ENCODE measurements at places on chromosomes 16 and 17.

- DNase-seq = no peak
Observed at GRCh38 chr16:31184888-31185287, 4.9 kb downstream of the FUS start.

- DNase-seq = no peak
Observed at GRCh38 chr16:22132801-22133200, 29.5 kb upstream of the SDR42E2 start.

DNA sequence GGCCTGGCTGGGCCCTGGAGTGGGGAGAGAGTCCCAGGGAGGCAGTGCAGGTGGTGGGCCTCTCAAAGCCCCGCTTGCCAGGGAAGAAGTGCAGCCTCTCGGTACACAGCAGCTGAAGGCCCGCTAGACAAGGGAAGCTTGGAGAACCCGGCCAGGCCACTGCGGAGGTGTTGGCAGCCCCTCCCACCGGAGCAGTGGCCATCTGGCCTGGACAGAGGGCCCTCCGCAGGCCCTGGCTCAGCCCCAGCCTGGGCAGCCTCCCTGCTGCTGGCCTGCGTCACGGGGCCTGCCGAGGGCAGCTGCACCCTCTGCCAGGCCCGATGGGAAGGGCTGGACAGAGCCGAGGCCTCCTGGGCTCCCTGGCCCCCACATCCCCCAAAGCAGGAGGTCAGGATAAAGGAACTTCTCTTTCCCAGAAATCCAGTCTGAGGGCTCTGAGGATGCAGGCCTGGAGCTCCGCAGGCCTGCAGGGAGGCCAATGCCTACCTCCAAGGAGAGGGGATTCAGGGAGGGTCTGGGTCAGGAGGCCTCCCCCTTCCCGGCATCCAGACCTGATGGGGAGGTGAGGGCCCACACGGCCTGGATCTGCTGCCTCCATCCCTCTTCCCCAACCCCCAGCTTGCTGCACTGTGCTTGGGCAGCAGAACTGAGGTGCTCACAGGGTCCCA, 4.3 kb downstream of the SPPL2C start:
- no peak for DNase-seq

GRCh38 chr16:4792951-4793513, 2.1 kb upstream of the SMIM22 start:
- DNase-seq = no peak

GRCh38 chr17:50487213-50488096, 8.8 kb downstream of the RSAD1 start:
- peak; percentile 37 for DNase-seq

DNA sequence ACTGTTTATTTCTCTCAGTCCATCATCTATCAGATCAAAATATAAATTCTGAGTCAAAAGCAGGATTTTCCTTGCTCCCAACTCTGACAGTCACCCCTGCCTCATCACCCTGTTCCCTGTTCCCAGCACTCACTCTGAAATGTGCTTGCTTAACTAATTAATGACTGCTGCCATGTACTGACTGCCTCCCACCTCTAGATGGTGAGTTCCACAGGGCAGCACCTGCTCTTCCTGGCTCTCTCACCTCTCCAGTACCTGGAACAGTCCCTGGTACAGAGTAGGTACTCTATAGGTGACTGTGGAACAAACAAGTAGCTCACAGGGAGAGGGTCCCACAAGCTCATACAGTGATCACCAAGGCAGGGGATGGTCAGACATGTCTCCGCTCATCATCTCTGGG, 114.3 kb upstream of the C16orf82 start:
- DNase-seq = no peak

DNA sequence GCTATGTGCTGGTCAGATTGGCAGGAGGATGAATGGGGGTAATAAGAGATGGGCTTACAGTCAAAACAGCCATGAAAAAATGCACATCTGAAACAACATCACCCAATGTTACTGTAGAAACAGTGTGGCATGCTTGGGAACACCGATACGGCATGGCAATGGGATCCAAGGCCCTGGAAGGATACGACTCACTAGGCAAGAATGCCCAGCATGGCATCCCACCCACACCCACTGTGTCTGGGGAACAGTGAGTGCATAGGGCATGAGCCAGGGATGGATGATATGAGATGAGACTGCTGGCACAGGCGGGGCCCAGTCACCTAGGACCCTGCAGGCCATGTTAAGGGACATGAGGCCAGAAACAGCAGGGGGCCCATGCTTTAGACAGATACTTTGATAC, 11.5 kb downstream of the TRIM25 start:
- DNase-seq = peak; percentile 93

- no peak for DNase-seq
Observed at GRCh38 chr16:76931186-76931585, 259.8 kb upstream of the MON1B start.

DNA sequence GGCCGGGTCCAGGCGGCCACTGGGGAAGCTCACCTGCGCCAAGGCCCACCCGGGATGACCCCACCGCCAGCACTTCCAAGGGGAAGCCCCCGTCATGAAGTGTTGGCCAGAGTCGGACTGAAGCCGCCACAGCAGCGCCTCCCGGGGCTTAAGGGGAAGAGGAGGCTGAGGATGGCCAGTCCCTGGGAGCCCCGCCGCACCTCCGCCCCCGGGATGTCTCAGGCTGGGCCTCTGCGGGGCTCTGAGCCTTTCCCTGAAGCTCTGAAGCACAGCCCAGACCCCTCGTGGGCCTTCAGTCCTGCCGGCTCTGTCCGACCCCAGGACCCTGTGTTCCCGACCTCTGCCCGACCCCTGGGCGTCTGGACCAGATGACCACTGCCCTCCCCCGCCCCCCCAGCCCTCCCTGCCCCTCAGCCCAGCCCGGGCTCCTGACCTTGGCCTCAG, 42.8 kb upstream of the ACSF3 start:
- DNase-seq = no peak

DNA sequence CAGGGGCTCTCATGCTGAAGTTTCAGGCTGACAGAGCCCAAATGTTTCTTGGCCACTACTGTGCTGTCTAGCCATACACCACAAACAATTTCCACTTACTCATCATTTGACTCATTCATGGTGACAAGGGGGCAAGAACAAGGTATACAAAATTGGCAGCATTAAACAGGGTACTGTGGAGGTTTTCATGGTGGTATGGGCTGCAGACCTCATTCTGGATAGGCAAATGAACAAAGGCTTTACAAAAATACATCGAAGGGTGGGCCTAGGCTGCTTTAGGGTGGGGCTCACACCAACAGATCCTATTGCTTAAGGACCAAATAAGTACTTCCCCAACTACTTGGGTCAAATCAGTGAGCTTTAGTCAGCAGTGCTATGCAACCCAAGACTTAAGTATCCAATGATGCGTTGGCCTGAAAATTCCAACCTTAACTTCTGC, 53.0 kb downstream of the N4BP1 start:
- peak; percentile 69 for DNase-seq

- DNase-seq = no peak
Observed at GRCh38 chr16:5508371-5508770, 410.8 kb upstream of the EEF2KMT start.

GRCh38 chr17:35073183-35073790, 9.8 kb upstream of the RFFL start:
- DNase-seq = no peak

DNA sequence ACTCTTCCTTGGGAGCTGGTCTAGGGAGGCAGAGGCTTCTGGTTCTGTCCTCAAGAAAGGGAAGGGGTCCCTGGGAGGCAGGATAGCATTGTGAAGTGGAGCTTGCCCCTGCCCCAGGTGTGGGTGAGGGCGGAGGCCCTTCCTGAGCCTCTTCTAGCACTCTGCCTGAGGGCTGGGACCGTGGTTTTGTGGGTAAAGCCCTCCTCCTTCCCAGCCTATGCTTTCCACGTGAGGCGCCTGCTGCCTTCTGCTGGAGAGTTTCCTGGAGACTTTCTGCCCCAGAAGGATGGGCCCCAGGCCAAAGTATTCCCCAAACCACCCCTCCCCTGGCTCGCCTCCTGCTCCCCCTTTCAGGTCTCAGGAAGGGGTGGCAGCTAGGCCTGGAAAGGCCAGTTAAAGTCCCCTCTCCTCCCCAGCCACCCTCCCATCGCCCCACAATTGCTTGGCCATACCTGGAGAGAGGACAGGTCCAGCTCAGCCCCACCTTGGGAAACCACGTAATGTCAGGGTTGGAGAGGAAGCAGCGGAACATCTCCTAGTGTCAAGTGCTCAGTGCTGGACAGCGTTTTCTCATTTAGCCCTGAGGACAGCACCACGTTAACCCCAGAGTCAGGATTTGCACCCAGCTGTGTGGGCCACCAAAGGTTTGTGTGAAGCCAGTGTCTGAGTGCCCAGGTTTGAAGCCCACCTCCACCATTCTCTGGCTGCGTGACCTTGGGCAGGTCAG, 5.6 kb downstream of the SBK1 start:
- DNase-seq = no peak

DNA sequence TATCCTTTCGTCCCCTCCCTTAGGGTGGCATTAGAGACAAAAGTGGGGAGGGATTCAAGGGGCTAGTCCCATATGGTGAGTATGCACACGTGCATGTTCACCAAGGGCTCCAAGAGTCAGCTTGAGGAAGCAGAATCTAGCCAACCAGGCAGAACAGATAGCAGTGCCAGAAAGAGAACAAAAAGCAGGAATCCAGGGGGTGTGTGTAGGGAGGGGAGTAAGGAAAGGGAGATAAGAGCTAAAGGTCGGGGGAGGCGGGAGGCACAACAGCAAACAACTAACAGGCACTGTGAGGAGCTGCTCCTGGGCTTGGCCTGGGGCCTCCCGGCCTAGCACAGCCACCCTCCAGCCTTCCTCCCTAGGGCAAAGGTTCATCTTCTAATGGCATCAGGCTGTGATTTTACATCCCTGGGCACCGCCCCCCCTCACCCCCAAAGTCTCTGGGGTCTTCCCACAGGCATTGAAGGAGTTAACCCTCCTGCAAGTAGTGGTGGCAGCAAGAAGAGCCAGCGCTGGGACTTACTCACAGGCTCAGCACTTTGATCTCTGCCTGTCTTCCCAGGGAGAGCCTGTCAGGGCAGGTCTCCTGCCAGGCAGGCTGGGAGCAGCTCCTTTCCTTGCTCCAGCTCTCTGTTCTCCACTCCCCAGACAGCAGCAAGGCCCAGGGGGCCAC, 12.4 kb upstream of the SUPT4H1 start:
- DNase-seq = no peak

DNA sequence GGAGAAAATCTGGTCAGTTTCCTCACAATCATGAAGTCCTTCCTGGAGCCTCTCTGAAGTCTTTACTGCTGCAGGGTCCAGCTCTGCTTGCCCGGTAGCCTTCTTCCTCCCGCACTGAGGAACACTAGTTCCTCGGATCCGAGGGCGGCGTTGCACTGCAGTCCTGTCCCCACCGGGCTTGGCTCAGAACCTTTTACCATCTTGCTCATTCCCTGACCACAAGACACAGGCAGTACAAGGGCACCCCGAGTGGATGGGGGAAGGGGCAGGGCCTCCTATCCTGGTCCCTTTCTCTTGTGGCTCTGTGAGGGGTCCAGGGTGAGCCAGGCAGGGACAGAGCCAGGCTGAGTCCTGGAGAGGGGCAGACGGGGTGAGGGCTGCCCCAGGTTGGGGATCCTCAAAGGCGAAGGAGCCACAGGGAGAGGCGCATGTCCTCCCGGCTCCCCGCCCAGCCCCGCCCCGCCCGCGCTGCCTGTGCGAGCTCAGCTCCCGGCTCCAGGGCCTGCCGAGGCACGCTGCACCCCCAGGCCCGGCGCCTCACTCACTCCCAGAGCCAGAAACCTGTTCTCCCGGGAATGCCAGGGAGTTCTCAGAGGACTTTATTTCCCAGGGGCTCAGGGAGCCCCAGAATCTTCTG, 1.5 kb downstream of the FOXN1 start:
- no peak for DNase-seq

GRCh38 chr16:26031286-26031685, 339.5 kb downstream of the HS3ST4 start:
- DNase-seq = no peak

DNA sequence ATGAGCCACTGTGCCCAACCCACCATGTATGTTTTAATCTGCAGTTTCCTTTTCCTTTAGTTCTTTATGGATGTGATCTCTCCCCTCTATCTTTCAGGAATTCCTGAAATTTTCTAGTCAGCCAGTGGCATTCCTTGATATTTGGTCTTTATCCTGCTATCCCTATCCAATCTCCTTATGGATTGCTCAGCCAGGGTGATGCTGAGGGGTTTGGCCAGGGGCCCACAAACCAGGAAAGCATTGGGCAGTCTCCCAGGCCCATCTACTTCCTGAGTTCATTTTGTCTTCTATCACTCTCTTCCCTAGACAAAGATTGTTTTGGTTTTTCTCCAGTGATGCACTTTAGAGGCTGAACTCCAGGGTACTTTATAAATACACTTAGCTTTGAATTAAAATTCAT, 115.9 kb downstream of the KATNIP start:
- no peak for DNase-seq

DNA sequence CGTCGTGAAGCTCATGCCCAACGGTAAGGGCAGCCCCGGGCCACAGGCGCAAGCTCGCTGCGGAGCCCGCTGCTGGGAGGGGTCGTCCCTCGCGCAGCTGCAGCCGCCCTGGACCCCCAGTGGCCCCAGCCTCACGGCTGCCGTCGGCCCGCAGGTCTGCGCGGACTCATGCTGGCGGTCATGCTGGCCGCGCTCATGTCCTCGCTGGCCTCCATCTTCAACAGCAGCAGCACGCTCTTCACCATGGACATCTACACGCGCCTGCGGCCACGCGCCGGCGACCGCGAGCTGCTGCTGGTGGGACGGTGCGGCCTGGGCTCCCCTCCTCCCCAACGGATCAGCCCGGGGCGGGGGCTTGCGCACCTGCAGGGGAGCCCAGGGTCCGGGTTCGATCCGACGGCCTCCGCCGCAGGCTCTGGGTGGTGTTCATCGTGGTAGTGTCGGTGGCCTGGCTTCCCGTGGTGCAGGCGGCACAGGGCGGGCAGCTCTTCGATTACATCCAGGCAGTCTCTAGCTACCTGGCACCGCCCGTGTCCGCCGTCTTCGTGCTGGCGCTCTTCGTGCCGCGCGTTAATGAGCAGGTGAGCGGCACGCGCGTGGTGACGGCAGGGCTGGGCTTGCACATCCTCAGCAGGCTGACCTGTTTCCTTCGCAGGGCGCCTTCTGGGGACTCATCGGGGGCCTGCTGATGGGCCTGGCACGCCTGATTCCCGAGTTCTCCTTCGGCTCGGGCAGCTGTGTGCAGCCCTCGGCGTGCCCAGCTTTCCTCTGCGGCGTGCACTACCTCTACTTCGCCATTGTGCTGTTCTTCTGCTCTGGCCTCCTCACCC, 5.8 kb downstream of the SLC5A2 start:
- DNase-seq = no peak

GRCh38 chr16:10995565-10995964, 51.2 kb downstream of the CLEC16A start:
- DNase-seq = no peak

DNA sequence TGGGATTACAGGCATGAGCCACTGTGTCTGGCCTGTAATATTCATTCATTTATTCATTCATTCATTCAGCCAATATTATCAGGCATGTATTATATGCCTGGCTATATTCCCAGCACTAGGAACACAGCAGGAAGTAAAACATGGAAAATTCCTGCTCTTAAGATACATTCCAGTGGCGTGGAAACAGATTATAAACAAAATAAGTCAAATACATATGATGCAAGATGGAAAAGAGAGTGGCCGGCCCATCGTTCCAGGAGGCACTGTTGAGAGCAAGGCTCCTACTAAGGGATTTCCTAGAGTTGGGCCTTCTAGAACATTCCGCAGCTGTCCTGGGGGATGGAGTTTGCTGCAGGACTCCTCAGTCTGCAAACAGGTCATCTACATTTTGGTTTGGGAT, 17.7 kb downstream of the ADCY9 start:
- no peak for DNase-seq

Measured in EL (cell line).